HFFc6 (cell line): ENCODE measurements at places on chromosomes 13 and 19. TPM values are rescaled to one million over a fixed set of nuclear protein-coding genes. Genes with fewer than 3 reads are reported as not detected.

Gene C19orf85
- total RNA-seq, result not detected in 3 replicates

Gene CYP4F8
- not detected in 3 replicates for total RNA-seq

Gene TUBGCP3
- 16.5 to 25.6 TPM (median 23.4 TPM) in 3 replicates for total RNA-seq

Gene MARK4
- 40.3 to 47.8 TPM (median 41.3 TPM) in 3 replicates for total RNA-seq

Gene GPR183
- total RNA-seq, result not detected in 2 replicates

Gene PPM1N
- total RNA-seq, result 0.79 to 1.6 TPM (median 1.3 TPM) in 3 replicates

Gene IFT88
- 7.0 to 9.5 TPM (median 8.5 TPM) in 3 replicates for total RNA-seq

Gene ODAD3
- total RNA-seq, result 0.21 to 1.1 TPM (median 0.25 TPM) in 3 replicates

Gene CEACAM21
- total RNA-seq, result not detected in 3 replicates

Gene PSG4
- 0.34 and 0.57 TPM in 2 replicates for total RNA-seq

Gene ZAR1L
- not detected in 2 replicates for total RNA-seq

Gene NLRP4
- total RNA-seq, result not detected in 3 replicates
